ENCODE measurements at places on chromosomes 2 and 18. TPM values are rescaled to one million over a fixed set of nuclear protein-coding genes. Genes with fewer than 3 reads are reported as not detected.

DNA sequence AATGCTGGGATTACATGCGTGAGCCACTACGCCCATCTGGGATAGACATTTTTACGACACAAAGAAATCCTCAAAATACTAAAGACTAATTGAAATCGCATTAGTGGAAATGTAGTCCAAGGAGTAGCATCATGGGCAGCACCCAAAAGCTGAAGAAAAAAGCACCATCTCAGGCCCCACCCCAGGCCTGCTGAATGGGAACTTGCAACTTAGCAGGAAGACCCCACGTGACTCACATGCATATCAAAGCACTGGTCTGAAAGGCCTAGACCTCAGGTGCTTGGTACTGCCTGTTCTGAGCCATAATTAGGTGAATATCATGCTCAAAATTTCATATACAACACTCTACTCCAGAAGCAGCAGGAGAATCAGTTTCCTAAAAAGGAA lies 28.9 kb downstream of the SPRED2 start:
- H3K27me3 ChIP-seq: no peaks in the 10 kb centered on the region
- peaks cover 4% of the 10 kb centered on the region for H3K4me1 ChIP-seq
- no peak overlapping the region for H3K27ac ChIP-seq
- H3K36me3 ChIP-seq: no peaks in the 10 kb centered on the region
- DNase-seq: no peak

DNA sequence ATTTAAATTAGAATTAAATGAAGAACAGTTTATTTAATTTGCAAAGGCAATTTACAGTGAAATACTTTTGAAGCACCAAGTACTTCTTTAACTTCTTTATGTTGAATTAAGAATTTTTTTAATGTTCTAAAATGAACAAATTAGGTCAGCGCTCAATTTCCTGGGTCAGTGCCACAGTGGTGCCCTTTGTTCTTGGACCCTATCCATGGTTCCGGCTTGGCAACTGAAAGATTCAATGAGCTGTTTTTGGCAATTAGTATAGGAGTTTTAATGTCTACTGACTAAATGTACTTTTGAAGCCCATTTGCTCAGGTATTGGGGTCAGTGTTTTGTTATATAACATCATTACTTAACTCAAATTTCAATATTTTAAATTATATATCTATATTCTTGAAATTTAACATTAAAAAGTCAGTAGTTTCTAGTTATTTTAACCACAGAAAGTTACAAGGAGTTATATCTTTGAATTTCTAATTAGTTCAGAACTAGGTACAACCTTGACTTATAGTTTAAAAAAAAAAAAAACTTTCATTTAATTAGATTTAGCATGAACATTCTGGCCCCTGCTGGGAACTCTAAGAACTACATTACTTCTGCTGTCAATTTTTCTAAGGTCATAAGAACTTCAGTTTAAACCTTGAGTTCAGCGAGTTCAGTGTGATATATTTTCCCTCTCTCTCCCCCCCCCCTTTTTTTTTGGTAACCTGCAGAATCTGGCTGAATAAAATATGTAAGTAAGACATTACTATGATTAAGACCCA lies 7.6 kb upstream of the MSTN start:
- H3K4me3 ChIP-seq: no peak overlapping the region
- DNase-seq: no peak
- no peaks in the 10 kb centered on the region for H3K36me3 ChIP-seq
- H3K4me1 ChIP-seq: no peaks in the 10 kb centered on the region
- H3K27ac ChIP-seq: no peak overlapping the region
- H3K27me3 ChIP-seq: no peaks in the 10 kb centered on the region

GRCh38 chr2:82487354-82487753 lies 1971.7 kb downstream of the SUCLG1 start:
- H3K36me3 ChIP-seq: no peaks in the 10 kb centered on the region
- no peaks in the 10 kb centered on the region for H3K4me1 ChIP-seq
- no peak for DNase-seq

- H3K4me1 ChIP-seq: no peaks in the 10 kb centered on the region
- H3K27ac ChIP-seq: no peak overlapping the region
- H3K36me3 ChIP-seq: no peaks in the 10 kb centered on the region
- no peaks in the 10 kb centered on the region for H3K27me3 ChIP-seq
- no peak for DNase-seq
- no peak overlapping the region for H3K4me3 ChIP-seq
These were observed 21.0 kb downstream of the CCT7 start for GRCh38 chr2:73255007-73255644.

GRCh38 chr2:88845772-88846661 lies 154.5 kb downstream of the RPIA start:
- no peaks in the 10 kb centered on the region for H3K27me3 ChIP-seq
- H3K4me3 ChIP-seq: no peak overlapping the region
- H3K27ac ChIP-seq: no peak overlapping the region
- no peak for DNase-seq
- no peaks in the 10 kb centered on the region for H3K36me3 ChIP-seq

DNA sequence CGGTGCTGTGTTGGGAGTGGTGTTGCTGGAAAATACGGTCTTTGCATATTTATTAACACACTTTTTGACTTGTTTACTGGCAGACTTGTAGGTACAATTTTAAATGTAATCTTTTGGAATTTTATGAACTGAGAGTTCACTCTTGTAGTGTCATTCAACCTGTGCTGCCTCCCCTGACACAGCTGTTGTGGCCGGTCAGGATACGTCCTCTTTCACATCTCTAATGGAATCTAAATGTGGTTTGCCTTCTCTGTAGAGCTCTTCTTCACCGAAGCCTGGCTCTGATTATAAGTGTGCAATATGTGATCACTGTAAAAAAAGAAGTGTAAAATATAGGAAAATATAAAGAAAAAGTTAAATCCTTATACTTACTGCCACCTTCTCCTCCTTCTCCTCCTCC lies 94.7 kb downstream of the MAP4K4 start:
- H3K36me3 ChIP-seq: no peaks in the 10 kb centered on the region
- H3K27me3 ChIP-seq: no peaks in the 10 kb centered on the region
- no peak for DNase-seq

DHRS9 gene
- 0.48 TPM for total RNA-seq

ACTR1B gene
- 33.2 TPM for total RNA-seq

TOGARAM2 gene
- not detected for total RNA-seq

EFR3B gene
- 1.3 TPM for total RNA-seq

ATP5MC3 gene
- total RNA-seq: 36.5 TPM

All from uterus (tissue), 4 donors.